Fibroblast of skin of back (primary cell): ENCODE measurements at places on chromosomes 16 and 17.
A peak's percentile ranks its signal among the peaks of the same experiment; 100 is the strongest.

DNA sequence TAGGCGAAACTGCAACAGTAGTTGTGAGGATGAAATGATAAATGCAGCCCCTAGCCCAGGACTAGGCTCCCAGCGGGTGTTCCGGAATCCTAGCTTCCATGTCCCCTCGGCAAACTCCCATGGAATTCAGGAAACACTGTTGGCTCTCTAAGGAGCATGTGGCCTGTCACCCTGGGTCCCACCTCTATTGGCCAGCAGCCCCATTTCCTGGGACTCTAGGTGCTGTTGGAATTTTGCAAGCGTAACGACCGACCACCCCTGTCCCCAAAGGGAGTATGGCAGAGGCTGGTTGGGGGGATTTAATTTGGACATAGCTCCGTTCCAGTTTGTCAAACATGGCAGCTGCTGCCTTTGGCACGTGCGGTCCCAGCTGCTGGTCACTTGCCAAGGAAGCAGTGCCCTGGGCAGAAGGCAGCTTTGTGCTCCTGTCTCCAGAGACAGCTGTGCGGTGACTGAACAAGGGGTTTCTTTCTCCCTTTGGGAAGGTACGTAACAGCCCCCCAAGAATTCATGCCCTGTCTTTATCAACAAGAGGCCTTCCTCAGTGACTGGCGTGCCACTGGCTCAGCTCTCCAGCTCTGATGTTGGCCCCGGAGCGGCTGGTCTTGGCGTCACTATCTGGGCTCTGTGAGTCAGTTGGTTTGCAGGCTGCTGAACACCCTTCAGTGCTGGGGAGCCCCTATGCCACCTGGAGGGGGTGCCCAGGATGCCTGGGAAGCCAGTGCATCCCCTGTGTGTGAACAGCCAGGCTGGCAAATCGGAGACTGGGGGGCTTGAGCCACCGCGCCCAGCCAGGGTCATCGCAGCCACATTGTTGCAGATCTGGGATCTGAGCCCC lies 235.2 kb upstream of the TNRC6C start:
- no peak for DNase-seq

GRCh38 chr17:17582372-17582771 lies 9.1 kb downstream of the PEMT start:
- no peak for DNase-seq

DNA sequence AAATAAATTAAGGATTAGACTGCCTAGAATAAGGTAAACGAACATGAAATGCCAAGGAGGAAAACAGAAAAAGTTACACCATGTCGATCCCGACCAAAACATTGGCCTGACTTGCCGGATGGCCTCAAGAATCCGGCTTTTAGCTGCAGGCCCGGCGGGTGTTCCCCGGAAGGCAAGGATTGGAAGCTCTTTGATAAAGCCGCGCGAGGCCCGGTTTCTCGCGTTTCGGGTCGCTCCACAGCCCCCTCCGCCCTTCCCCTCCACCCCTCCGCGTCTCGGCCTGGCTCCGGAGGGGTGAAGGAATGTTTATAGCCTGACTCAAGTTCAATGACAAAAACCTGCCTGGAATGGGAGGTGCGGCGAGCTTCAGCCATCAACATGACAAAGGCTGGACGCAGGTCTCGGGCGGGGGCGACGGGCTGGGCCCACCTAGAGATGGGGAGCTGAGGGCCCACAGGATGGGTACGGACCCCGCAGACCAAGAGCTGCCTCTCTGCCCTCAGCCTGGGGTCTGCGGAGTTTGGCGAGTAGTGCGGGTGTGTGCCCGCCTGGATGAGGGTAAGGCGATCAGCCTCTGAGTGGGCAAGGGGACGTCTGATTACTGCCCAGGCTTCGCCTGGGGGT lies 2.6 kb downstream of the PRAC1 start:
- peak; percentile 65 for DNase-seq

- DNase-seq: no peak
These were observed 19.6 kb downstream of the SBK1 start for GRCh38 chr16:28311913-28312312.

GRCh38 chr17:74545843-74546230 lies at the start of gene CD300C:
CD300C (minus strand) TSS chr17:74546115; CDS start chr17:74545782, 333 bp downstream.
- no peak for DNase-seq

DNA sequence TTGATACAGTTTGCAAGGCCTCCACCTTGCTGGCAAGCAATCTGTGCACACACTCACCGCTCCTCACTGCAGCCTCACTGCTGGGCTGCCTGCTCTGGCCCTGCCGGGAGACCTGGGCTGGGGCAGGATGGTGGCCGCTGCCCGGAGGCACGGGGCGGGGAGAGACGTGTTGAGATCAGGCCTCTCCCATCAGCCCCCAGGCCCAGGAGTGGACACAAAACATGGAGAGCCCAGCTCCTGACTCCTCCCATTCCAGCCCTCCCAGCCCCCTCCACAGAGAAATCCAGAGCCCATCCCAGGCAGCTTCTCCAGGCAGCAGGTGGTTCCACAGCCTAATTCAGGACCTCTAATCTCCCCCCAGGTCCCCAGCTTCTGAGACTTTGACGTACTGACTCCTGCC lies 23.1 kb upstream of the RPL38 start:
- DNase-seq: no peak

DNA sequence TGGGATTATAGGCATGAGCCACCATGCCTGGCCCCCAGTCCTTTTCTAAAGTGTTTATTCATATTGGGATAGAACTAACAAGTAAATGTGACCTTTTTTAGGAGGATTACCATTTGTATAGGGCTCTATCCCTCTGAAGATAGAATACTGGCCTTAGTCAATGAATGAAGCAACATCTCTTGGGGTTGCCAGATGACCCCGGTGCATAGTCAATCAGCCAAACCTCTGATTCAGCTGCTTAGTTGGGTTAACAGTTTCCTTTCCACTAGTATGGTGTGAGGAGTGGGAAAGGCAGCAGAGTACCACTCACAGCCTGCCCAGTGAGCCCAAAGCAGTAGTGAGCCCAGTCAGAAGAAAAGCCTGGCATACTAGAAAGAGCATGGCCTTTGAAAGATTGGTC lies 94.6 kb upstream of the TBX2 start:
- DNase-seq: no peak

DNA sequence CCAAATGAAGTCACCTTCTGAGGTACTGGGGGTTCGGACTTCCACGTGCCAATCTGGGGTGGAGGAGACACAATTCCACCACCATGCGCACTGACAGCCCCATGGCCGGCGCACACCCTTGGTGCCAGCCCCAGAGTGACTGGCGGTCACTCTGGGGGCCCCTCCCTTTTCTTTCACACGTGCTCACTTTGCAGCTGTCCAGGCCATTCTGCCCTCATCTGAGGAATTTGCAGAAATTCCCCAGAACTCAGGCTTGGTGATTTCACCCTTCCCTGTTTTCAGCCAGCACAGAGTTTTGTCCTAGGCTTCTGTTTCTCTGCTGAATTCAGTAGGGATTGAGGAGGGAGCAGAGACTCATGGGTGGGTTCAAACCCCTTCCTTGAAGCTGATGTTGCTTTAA lies 54.8 kb downstream of the CDRT4 start:
- DNase-seq: no peak

DNA sequence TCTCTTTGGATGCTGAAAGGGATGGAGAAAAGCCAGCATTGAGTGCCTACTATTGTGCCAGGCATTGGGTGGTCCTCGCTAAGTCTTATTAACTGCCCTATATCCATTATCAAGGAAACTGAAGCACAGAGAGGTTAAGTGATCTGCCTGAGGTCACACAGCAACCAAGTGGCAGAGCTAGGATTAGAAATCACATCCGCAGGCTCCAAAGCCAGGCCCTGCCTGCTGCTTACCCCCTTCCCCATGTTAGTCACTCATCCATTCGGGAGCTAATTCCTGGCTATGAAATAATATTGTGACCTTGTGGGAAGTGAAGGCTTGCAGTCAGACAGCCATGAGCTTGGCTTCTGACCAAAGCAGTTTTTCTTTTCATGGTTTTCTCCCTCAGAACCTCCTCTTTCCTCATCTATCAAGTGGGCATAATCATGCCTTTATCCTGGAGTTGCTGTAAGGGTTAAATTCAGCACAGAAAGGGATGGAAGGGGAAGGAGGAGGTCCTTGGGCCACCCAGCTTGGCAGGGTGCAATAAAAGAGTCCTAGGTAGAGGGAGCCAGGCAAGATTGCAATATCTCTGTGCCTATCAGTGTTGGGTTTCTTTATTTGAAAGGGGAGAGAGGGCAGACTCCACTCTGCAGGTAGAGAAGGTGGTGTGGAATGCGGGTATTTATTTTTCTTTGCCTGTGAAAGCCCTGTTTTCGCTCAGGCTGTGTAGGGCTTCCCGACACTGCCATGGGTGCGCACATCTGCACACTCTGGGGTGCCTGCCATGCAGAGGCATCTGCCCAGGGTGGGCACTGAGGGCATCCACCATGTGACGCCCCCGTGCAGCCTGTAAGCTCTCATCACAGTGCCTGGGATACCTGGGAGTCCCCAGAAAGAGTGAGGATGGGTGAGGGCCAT lies 11.3 kb downstream of the RAI1 start:
- no peak for DNase-seq
